Activated T-helper 1 cell treated with Interleukin-2 at 50 U/mL for 16 hours (primary cell): ENCODE measurements at places on chromosomes 5 and 9.

DNA sequence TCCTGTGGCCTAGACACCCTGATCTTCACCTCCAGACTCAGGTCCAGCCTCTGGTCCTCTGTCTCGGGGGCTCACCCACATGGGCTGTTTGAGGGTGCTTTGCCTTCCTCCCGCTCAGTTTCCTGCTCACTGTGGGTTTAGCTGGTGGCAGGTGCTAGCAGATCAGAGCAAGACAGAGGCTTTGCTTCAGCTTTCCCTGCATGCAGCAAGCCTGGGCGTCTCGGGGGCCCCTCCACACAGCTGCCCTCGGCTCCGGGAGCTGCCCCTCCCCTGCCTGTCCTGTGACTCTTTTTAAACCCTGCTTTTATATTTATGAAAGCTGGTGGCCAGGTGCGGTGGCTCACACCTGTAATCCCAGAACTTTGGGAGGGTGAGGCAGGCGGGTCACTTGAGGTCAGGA is 14.6 kb downstream of the MRPL36 start:
- DNase-seq, result no peak

GRCh38 chr9:26078706-26079105 is 400.5 kb upstream of the TUSC1 start:
- DNase-seq, result no peak

DNA sequence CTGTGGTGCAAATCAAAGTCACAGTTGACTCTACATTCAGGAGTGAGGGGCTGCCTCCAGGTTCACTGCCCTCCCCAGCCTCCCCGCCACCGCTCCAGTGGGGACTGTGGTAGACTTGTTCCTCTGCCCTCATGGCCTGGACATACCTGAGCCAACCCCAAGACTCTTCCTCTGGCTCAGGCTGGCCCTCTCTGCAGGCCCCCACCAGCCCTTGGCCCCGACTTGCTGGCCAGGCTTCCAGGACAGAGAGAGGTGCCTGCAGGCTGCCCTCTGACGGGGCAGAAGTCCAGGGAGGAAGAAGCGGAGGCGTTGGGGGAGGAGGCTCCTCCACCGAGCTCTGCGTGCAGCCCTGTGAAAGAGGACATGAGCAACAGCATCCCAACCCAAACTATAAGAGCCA is 2.8 kb upstream of the SARDH start:
- DNase-seq, result no peak

- no peak for DNase-seq
Measured at GRCh38 chr5:120683580-120683979, 219.5 kb downstream of the PRR16 start.

- DNase-seq, result no peak
Measured at GRCh38 chr9:35834260-35835215, 5.5 kb downstream of the TMEM8B start.

GRCh38 chr5:57575839-57576238 is 93.2 kb upstream of the ACTBL2 start:
- no peak for DNase-seq
